ENCODE measurements at places on chromosomes 12 and 14. TPM values are rescaled to one million over a fixed set of nuclear protein-coding genes. Genes with fewer than 3 reads are reported as not detected.

DNA sequence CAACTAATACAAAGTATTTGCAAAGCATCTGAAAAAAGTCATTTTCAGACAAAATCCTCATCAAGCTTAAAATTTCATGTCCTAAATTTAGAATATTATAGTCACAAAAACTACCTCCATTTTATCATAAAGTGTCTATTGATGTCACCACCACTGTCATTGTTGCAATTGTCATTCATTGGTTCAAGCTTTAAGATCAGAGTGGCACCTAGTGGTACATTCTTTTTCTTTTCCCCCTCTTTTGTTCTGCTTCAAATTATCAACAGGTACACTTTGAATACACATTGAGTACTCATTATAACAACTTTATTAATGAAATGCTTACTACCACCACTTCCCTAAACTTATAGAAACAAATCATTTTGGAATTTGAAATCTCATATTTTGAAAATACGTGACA lies 379.8 kb downstream of the SEC23A start:
- H3K27ac ChIP-seq: no peak overlapping the region
- no peak for DNase-seq
- no peaks in the 10 kb centered on the region for H3K4me1 ChIP-seq
- no peaks in the 10 kb centered on the region for H3K36me3 ChIP-seq
- no peaks in the 10 kb centered on the region for H3K27me3 ChIP-seq

DNA sequence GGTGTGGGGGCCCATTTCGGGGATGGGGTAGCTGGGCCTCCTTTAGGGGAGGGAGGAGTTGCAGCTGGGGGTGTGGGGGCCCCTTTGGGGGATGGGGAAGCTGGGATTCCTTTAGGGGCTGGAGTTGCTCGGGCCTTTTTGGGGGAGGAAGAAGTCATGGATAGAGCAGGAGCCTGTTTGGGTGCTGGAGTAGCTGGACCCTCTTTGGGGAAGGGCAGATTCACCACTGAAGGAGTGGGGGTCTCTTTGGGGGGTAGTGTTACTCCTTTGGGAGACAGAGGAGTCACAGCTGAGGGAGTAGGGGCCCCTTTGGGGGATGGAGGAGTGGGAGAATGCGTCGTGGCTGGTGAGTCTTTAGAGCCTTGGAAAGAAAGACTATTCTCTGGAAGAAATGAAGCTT lies 6.5 kb downstream of the NACA start:
- no peak overlapping the region for H3K4me3 ChIP-seq
- peaks cover 44% of the 10 kb centered on the region for H3K4me1 ChIP-seq
- H3K27me3 ChIP-seq: no peaks in the 10 kb centered on the region
- peak overlapping the region; percentile 33 for H3K27ac ChIP-seq

DNA sequence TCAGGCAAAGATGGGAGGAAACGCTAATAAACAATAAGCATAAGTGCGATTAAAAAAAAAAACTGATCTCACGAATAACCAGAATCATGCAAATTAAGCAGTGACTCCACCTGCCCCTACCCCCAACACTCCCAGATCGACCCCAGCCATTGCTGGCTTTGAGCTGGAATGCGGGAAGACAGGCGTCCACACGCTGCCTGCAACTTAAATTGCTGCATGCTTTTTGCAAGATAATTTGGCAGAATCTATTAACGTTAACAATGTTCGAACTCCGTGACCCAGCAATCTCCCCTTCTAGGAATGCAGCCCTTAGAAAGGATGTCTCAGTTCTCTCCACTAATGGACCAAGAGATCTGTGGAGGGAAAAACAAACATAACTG lies 935 bp upstream of the CKB start:
- DNase-seq: no peak
- H3K4me1 ChIP-seq: peaks cover 90% of the 10 kb centered on the region
- H3K36me3 ChIP-seq: peaks cover 23% of the 10 kb centered on the region
- H3K27ac ChIP-seq: no peak overlapping the region

DNA sequence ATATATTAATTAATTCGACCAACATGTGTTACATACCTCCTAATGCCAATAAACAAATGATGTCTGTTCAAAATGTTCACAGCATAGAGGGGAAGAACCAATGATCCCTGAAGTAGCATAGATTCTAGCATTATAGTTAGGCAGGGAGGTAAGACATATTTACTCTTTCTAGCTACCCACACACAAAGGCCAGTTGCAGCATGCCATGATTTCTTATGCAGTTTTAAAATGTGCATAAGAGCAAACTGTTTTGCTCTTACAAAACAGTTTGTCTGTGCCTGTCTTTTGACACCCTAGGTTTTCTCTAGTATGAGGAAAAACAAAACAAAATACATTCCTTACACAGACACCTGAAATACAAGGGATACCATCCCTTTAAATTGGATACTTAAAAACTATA lies 61.9 kb downstream of the SLC16A7 start:
- no peak overlapping the region for H3K27ac ChIP-seq
- H3K27me3 ChIP-seq: no peaks in the 10 kb centered on the region
- no peaks in the 10 kb centered on the region for H3K36me3 ChIP-seq
- no peak for DNase-seq

CTDSP2 gene
- total RNA-seq: 108 TPM

DNA sequence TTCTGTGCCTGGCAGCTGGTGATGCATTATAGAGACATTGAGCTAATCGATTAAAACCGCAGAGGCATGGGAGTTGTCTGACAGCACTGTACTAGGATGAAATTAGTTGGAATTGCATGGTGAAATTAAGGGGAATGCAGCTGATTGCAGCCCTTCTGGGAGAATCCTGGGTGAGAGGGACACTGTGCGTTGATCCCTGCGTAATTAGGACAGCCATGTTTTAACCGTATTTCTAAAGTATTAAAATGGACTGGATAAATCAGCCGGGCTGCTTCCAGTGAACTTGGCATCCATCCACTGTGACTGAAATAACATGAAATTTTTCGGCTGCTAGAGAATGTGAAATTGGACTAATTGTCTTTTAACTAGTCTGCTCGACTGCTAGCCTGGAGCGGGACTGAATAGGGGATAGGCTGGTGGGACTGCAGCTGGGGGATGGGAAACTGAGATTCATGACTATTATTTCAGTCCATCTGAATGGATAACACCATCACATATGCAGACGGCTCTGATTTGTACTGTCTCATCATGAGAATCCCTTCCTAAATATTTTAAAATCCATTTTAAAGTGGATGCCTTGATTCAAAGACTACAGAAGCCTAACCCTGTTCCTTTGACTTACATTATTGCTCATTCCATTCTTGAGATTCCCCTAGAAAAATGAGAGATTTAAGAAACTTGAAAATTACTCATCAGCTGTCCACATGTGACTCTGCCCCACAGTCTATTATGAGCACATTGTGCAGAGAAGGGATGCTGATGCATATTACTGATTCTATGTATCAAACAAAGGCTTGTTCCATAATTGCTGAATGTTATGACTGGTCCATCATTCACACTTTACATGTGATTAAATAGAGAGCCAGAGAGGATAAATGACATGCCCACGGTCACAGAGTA lies 343.9 kb downstream of the NPAS3 start:
- H3K4me3 ChIP-seq: no peak overlapping the region
- no peak for DNase-seq

- no peak for DNase-seq
- no peaks in the 10 kb centered on the region for H3K4me1 ChIP-seq
- no peak overlapping the region for H3K4me3 ChIP-seq
- H3K27ac ChIP-seq: no peak overlapping the region
Observed at GRCh38 chr14:68520637-68521556, 272.0 kb downstream of the ZFP36L1 start.

- no peaks in the 10 kb centered on the region for H3K27me3 ChIP-seq
- H3K4me1 ChIP-seq: peaks cover 8% of the 10 kb centered on the region
- no peaks in the 10 kb centered on the region for H3K36me3 ChIP-seq
- no peak for DNase-seq
- no peak overlapping the region for H3K27ac ChIP-seq
Observed at GRCh38 chr14:89702073-89702875, 252.3 kb downstream of the EFCAB11 start.

DIO2 gene
- total RNA-seq: not detected

DNA sequence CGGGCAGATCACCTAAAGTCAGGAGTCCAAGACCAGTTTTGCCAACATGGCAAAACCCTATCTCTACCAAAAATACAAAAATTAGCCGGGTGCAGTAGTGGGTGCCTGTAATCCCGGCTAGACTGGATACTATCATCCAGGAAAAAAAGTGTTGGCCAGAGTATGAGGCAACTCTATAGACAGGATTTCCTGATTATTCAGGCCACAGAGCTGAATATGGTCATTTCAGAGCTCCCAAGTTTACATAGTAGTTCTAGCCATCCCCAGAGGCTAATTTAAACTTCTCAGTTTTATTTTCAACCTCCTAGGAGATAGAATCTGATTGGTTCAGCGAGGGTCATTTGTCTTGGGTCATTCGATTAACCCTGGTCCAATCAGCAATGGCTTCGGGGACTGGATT lies 7.3 kb downstream of the RPGRIP1 start:
- H3K4me3 ChIP-seq: no peak overlapping the region
- H3K27me3 ChIP-seq: no peaks in the 10 kb centered on the region
- H3K36me3 ChIP-seq: no peaks in the 10 kb centered on the region
- H3K27ac ChIP-seq: no peak overlapping the region
- no peaks in the 10 kb centered on the region for H3K4me1 ChIP-seq

DNA sequence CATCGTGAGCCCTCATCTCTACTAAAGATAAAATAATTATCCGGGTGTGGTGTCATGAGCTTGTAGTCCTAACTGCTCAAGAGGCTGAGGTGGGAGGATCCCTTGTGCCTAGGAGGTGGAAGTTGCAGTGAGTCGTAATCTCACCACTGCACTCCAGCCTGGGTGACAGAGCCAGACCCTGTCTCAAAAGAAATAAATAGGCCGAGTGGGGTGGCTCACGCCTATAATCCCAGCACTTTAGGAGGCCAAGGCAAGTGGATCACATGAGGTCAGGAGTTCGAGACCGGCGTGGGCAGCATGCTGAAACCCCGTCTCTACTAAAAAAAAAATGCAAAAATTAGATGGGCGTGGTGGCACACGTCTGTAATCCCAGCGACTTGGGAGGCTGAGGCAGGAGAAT lies 70.9 kb downstream of the RESF1 start:
- H3K4me1 ChIP-seq: peaks cover 44% of the 10 kb centered on the region
- no peaks in the 10 kb centered on the region for H3K36me3 ChIP-seq
- H3K27ac ChIP-seq: peak overlapping the region; percentile 51
- peak; percentile 83 for DNase-seq
- no peak overlapping the region for H3K4me3 ChIP-seq

GRCh38 chr14:90658541-90658967 lies 157.7 kb downstream of the TTC7B start:
- no peak overlapping the region for H3K4me3 ChIP-seq
- H3K27me3 ChIP-seq: no peaks in the 10 kb centered on the region
- peaks cover 15% of the 10 kb centered on the region for H3K4me1 ChIP-seq

GRCh38 chr14:99950181-99950580 lies 115.0 kb upstream of the EVL start:
- H3K27me3 ChIP-seq: peaks cover 42% of the 10 kb centered on the region
- H3K36me3 ChIP-seq: no peaks in the 10 kb centered on the region
- H3K27ac ChIP-seq: no peak overlapping the region
- no peak overlapping the region for H3K4me3 ChIP-seq
- DNase-seq: no peak
- H3K4me1 ChIP-seq: peaks cover 12% of the 10 kb centered on the region

GRCh38 chr14:90831821-90832220 lies 15.6 kb upstream of the TTC7B start:
- no peak overlapping the region for H3K27ac ChIP-seq
- H3K4me1 ChIP-seq: peaks cover 22% of the 10 kb centered on the region
- H3K4me3 ChIP-seq: no peak overlapping the region

All from K562 (cell line).